Left ventricle myocardium superior (tissue), 1 donor: ENCODE measurements at places on chromosomes 3 and 15. TPM values are rescaled to one million over a fixed set of nuclear protein-coding genes. Genes with fewer than 3 reads are reported as not detected.
A peak's percentile ranks its signal among the peaks of the same experiment; 100 is the strongest.

Gene FBXO40
- 228 TPM for total RNA-seq

GRCh38 chr15:65209701-65210643 is 1.3 kb downstream of the CILP start:
- DNase-seq: peak; percentile 50

GRCh38 chr3:78976200-78976599 is 791.6 kb downstream of the ROBO1 start:
- no peak for DNase-seq

Gene DPPA2
- total RNA-seq: not detected
